GM03348 (cell line): ENCODE measurements at places on chromosomes 16 and 17.

GRCh38 chr16:29641561-29641960 is 21.5 kb upstream of the SPN start:
- DNase-seq = no peak

DNA sequence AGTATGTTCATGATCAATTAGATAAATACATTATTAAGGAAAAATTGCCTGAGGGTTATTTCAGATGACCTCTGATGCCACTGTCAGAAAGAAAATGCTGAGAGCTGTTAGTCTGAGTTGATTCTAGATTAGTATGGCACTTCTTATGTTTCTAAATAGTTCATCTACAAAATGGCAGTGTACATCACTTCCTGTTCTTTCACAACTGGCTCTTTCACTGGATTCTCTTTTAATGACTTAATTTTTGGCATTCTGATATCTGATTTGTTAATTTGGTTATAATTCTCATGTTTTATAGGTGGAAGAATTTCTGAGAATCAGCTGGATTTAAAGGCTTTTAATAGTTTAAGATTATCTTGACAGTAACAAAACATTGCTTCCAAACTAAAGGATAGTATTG is 3.3 kb downstream of the TAOK1 start:
- DNase-seq = peak; percentile 48

DNA sequence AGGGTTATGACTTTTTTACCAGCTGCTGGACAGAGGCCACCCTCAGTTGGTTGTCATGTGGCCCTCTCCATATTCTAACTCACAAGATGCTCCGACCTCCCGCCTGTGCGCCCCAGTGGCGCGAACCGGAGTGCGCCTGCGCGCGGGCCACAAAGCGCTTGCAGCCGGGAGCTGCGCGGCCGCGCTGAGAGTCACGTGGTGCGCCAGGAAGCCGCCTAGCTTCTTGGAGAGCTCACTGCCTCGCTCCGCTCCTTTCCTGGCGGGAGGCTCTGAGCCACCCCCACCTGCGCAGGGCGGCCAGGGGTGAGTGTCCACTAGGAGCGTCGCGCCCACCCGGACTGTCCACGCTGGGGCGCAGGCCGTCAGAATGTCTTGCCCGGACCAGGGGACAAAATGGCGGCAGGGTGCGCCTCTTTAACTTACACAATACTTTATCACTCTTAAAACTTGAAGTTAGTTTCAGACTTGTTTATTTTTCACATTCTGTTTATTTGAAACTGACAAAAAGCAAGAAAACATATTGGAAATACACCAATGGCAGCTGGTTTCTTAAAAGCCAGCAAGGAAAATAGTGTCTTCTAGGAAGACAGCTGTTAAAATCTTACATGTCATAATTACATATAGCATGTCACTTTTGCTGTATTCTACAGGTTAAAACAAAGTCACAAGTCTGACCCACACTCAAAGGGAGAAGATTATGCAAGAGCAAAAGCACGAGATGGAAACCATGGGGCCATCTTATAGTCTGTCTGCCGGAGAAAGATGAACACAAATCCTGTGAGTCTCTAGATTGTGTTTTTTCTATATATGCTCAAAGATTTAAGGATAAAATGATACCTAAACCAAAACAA is 357.9 kb downstream of the CNTNAP4 start:
- DNase-seq = no peak

- DNase-seq = no peak
Measured at GRCh38 chr17:71585540-71585939, 535.3 kb upstream of the SOX9 start.

DNA sequence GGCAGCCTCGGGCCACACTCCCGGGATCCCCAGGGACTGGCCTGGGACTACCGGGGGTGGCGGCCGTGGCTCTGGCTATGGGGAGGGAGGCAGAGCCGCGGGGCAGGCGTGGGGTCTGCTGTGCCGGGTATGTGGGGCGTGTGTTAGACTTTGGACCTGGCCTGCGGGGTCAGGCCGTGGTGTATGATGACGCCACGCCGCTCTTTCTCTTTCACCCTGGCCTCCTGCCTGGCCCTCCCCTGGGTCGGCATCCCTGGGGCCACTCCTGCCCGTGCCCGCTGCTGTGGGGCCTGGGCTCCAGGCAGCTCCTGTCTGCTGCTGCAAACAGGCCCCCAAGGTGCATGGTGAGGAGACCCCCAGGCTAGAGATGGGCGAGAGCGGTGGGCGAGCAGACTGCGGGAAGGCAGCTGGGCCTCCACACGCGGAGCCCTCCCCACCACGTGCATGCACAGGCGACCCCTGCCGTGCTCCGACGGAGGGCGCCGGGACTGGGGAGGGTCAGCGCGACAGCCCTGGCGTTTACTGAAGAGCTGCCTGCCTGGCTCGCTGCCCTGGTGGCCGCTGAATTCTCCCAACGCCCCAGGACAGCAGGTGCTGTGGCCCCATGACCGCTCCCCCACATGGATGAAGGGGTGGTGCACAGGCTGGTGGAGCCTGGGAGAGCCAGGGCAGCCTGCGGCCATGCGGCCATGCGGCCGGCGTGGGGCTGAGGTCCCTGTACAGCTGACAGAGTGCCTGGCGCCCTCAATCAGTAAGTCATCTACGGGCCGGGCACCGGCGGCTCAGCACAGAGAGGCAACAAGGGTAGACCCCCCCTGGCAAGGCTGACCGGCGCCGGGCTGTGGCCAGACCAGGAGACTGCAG is 16.0 kb downstream of the CAPN15 start:
- no peak for DNase-seq

GRCh38 chr17:17300624-17301568 is 2.3 kb upstream of the NT5M start:
- DNase-seq = peak; percentile 75

- no peak for DNase-seq
Measured at GRCh38 chr17:42403150-42403549, 14.9 kb upstream of the STAT3 start.

DNA sequence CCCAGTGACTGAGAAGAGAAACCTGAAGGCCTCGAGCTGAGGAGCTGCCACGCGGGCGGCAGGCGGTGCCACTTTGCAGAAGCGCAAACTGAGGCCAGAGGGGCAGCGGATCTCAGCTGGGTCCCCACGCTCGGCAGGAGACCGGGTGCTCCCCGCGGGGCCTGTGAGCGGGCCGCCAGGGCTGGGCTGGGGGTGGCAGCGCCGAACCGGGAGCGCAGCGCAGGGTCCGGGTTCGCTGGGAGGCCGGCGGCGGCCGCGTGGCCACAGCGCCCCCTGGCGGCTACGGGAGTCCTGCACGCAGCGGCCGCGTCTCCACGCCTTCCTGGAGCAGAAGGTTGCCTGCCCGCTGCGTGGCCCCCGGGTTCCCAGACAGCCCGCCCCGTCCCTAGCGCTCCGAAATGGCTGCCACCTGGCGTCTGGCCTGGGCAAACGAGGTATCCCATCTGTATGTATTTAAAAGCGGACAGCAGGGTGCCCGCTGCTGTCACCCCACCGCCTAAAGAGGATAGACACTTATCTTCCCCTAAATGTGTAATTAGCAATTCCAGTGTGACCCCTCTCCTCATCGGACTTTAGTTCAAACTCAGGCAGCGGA is 96.1 kb upstream of the CDH5 start:
- DNase-seq = peak; percentile 93

DNA sequence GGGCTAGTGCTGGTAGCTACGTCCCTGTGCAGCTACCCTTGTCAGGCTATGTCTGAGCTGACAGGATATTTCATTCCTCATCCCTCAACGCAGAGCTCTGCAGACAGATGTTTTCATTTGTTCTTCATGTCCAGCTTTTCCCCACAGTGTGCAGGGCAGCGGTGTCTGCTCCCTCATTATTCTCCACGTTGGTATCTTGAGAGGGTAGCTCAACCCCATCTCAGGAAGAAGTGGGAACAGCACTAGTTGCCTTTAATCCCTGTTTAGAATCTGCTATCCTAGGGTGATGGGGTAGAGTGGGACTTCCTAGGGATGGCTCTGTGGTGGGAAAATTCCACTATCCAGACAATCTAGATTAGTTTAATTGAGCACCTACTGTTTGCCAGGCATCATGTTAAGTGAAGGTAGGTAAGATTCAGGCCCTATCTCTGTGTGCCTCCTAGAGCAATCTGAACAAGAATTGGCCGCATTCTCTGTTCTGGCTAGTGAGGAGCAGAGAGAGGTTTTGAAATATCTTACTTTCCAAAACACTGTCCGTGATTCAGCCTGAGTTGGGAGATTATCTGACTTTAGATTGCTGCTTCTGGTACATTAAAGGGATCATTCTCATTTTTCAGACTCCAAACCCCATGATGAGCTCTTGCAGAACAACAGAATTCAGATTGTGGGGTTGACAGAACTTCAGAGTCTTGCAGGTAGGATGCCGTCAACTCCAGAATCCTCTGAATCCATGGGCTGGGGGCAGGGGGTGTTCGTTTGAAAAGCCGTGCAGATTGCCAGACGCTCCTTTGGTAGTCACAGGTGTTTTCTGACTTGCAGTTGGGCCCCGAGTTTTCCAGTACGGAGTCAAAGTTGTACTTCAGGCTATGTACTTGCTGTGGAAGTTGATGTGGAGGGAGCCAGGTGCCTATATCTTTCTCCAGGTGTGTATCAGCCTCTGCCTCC is 963 bp downstream of the ALG1 start:
- no peak for DNase-seq

DNA sequence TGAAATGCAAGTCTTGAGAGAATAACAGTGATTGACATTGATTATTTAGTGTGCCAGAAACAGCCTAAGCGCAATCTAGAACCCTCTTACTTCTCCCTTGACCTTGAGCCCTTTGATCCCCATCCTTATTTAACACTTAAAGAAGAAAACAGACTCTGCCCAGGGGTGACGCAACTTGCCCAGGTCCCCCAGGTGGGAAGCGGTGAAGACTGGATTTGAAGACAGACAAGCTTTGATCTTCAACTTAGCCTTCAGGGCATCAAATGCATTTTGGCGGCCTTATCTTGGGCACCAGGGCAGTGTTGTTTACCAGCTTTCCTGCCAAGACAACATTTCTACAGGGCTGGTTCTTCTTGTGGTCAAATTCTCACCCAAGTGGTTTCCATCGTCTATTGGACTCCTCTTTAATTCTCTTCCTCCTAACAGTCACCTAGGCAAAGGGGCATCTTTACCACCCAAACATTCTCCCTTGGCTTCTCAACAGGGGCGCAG is 8.9 kb upstream of the CIITA start:
- no peak for DNase-seq

- DNase-seq = no peak
Measured at GRCh38 chr17:47277921-47278320, 24.3 kb downstream of the ITGB3 start.

- DNase-seq = no peak
Measured at GRCh38 chr16:35516551-35516950, 2057.1 kb downstream of the TP53TG3F start.
